ENCODE measurements at places on chromosomes 3 and 15.
A peak's percentile ranks its signal among the peaks of the same experiment; 100 is the strongest.

DNA sequence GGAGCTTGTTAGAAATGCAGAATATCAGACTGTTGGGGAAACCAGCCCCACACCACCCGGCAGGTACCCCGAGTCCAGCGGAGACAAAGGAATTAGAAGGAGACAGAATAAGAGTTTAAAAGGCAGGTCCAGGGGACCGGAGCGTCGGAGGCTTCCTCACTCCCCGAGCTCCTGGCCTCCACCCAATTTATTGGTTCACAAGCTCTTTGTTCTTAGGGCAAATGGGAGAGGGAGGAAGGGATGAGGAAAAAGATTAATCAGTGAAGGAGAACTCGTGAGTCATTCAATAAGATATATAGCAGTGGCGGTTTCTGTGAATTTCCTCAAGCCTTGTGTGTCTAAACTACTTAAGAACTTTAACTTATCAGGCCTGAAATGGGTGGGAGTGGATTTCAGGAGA lies 32.1 kb upstream of the WDR72 start:
- DNase-seq: no peak

DNA sequence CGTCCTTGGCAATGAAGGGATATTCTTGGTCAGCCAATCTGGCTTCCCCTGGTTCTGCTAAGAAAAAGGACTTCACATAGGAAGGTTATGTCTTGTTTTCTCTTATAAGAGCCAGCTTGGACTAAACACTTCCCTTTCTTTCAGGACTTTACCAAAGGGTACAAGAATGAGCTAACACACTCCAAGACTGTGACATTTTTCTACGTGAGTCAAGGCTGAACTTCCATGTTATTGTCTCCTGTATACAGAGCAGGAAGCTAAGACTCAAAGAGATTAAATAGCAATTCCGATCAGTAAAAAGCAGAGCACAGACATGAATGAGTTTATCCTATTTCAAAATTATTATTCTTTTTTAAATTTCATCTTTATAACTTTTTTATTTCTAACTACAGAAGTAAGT lies 63.3 kb upstream of the STT3B start:
- DNase-seq: no peak

DNA sequence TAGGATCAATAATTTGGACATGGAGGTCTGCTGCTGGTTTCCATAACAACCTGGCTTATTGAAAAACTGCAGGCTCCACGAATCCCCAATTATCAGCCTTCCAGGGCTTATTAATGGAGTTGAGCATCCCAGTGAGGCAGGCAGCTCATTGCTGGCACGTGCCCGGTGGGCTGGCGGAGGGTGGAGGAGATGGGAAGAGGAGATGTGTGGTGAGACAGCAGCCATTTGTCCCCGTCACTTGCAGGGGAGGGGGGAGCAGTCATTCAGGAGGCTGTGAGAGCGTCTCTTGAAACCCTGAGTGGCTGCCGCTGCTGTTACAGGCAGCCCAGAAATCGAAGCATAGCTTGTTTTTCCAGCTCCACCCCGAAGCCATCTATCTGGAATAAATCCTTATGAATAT lies 70.6 kb downstream of the GAP43 start:
- no peak for DNase-seq

DNA sequence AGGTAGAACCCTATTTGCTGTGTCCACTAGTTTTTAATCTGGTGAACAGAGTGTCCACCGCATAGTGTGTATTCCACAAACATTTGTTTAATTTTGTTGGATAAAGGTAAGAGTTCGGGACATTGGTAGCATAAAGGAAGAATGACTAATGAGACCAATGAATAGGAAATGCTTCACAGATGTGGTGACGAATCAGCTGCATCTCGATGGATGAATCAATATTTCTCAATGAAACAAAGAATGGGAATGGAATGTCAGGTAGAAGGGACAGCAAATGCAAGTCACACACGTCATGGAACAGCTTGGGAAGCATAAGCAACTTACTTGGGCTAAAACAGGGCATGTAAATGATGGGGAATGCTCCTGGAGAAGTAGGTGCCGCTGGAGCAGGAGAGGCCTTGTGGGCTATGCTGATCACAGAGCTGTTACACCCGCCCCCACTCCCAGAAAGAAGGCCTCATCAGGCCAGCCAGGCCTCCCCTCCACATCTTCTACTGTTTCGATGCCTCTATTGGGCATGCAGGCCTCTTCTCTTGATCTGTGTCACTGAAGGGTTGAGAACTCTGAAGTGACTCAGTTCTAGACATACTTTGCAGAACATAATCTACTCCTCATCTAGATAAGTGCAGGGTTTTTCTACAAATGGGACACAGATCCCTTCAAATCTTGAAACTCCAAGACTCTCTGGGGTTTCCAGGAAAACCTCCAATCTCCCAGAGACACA lies 120.0 kb upstream of the GADL1 start:
- DNase-seq: no peak

- no peak for DNase-seq
Measured at GRCh38 chr3:127067116-127067910, 84.4 kb downstream of the PLXNA1 start.

DNA sequence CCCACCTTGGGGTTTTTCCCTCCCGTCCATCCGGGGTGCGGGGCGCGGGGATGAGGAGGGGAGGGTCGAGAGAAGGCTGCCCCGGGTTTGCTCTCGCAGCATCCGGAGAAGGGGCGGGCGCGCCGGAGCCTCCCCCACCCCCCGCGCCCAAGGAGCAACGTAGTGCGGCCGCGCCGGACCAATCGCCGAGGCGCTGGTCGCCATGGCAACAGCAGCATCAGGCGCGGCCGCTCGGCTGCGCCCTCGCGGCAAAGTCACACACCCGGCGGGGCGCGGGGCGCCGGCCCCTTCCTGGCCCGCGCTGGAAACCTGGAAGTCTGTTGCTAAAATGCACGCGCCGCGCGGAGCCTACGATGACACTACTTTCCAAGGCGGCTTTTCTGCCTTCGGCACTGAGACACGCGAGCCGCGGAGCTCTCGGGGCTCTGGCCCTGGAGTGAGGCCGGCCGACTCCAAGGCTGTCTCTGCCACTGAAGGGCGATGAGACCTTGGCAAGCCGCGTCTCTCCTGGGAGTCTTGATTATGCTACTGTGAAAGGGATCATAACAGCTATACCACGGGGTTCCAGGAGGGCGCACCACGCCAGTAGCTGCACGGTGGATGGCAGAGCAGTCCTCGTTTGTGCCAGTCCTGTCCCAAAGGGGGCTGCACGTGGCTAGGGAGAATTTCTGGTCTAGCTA lies at the start of gene IQSEC1:
TSS of gene IQSEC1 (minus strand) at position 104 of the 680 bp plus-strand sequence. CDS start 415 bp downstream, outside the sequence.
- DNase-seq: peak; percentile 54

DNA sequence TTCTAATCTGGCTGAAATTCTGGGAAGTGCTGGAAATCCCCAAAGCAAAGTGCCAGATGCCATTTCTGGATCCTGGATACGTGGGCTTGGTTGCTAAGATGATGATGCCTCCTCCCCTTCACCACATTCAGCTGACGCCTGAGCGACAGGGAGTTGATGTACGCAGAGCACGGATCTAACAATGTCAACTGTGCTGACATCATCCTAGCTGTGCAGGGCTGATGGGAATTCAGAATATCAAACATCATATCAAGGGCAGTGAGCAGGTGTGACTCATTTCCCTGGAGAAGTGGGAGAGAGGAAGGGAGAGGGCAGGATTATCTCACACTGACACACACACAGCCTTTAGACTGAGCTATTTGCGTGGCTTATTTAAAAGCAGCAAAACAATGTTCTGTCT lies 92.6 kb upstream of the ZBTB20 start:
- DNase-seq: no peak

DNA sequence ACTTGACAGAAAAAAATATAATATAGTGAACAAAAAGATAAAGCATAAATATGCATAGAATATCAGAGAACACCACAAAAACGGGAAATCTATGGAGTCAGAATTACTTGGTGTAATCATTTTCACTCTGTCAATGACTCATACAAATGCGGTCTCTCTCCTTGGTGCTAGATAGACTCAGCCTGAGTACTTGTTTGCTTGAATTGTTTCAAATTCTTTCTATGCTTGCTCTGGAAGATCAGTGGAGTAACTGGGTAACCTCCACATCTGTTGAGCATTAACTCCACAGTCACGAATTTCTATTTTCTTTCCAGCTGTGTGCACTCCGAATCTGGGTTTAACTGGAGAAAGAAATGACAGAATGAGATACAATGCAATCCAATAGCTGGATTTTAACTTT lies 760.4 kb downstream of the ZPLD1 start:
- no peak for DNase-seq

DNA sequence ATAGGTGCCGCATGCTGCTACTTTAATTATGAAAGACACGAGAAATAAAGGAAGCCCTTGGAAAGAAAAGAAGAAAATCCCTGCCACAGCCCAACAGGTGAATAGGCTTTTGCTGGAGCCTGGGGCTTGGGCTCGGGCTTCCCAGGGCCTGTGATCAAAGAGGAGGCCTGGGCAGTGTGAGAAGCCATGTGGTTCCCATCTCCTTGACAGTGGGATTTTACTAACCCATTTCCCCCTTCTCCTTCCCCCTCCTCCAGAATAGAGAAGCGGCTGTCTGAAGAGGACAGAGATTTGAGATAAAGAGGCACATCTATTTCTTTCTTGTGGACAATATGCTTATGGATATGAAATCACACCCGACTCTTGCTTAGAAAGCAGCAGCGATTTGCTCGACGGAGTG lies 369.1 kb downstream of the MCTP2 start:
- DNase-seq: no peak

DNA sequence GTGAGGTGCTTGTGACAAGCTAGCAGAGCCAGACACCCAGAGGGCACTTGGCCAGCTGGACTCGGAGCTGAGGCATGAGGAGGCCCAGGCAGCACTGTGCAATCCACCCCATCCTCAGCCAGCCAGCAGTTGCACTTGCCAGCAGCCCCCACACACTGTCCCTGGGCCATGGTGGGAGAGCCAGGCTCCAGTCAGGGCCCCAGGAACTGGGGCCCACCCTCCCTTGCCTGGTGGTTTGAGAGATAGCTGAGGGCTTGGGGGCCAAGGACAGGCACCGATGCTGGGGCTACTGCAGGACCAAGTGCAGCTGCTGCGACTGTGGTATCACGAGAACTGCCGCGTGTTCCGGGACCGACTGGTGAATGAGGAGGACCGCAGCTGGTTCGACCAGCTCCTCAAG lies 63.5 kb downstream of the DNAH1 start:
- no peak for DNase-seq

DNA sequence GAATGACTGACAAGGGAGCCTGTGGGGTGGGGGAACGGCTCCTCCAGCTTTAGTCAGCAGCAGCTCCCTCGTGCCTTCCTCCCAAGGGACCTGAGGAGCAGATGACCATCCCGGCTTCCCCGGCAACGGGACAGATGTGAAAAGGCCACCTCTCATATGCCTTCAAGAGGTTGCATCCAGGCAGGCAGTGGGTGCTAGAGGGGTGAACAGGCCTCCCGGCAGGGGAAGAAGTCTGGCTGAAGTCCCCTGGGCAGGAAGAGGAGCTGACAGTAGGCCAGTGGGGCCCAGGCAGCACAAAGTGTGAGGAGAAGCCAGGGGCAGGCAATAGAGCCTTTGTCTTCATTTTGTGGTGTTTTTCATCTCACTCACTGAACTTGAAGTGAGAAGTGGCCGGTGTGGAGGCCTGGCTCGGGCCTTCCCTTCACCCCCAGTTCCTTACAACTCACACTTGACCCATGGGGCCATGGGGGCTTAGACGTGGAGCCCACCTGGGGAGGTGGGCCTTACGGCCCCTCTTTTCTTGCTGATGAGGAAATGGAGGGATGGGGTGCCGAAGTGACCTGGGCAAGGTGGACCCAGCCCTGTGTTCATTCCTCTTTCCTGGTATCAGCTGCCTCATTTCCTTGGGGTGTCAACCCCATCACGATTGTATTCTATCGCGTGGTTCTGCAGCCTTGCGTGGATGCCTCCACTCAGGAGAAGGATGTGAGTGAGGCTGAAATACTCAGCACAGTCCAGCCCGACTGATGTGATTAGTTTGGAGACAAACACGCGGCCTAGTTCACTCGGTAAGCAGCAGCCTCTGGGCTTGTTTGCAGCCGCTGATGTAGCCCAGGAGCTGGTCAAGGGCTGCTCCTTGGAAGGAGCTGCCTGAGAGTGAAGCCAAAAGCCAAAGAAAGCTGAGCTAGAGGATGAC lies 115.5 kb upstream of the ALDH1A3 start:
- no peak for DNase-seq

DNA sequence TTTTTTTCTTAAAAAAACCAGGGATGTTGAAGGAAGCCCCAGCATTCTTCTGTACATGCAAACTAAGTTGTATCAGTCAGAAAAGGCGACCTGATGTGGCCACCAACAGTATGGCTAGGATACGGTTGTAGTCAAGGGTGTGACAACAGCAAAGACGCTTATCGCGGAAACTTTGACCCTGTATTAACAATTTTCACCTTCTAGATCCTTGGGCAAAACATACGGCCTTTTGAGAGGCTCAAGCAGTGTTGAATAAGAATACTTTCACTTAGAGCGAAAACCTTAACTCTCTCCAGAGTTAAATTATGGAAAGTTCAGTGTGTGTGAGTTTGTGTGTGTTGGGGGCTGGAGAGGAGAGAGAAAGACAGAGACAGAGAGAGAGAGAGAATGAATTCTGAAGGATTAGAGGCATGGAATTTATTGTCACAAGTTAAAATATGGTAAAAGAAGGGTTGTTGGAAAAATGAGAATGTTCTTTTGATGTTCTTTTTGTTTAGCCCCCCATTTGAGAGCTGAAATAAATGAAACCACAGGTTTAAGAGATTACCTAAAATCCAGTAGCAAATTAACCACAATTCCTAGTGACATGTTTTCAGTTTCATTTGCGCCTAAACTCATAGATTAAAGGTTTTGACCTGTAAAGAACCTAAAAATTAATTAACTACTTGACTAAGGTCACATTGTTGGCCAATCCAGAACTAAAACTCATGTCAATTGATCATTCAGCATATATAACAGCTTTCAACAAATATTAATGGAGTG lies 9.2 kb downstream of the ALCAM start:
- no peak for DNase-seq

- DNase-seq: no peak
Measured at GRCh38 chr15:67033571-67034044, 31.8 kb upstream of the SMAD3 start.

- no peak for DNase-seq
Measured at GRCh38 chr15:87703327-87704111, 553.0 kb downstream of the NTRK3 start.

GRCh38 chr15:68228971-68229385 lies 550 bp downstream of the CLN6 start:
- DNase-seq: no peak

DNA sequence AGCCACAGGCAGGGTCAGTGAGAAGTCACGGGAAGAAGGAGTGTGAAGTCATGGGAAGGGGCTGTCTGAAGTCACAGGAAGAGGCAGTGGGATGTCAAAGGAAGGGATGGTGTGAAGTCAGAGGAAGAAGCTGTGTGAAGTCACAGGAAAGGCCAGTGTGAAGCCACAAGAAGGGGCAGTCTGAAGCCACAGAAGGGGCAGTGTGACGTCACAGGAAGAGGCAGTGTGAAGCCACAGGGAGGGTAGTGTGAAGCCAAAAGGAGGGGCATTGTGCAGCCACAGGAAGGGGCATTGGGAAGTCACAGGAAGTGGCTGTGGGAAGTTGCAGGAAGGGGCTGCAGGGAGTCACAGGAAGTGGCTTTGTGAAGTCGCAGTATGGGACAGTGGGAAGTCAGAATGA lies 35.1 kb downstream of the GASK1A start:
- DNase-seq: no peak

- no peak for DNase-seq
Measured at GRCh38 chr15:70494852-70495571, 268.3 kb downstream of the UACA start.
